NCI-H774 (cell line): ENCODE measurements at places on chromosomes 16 and 17.

DNA sequence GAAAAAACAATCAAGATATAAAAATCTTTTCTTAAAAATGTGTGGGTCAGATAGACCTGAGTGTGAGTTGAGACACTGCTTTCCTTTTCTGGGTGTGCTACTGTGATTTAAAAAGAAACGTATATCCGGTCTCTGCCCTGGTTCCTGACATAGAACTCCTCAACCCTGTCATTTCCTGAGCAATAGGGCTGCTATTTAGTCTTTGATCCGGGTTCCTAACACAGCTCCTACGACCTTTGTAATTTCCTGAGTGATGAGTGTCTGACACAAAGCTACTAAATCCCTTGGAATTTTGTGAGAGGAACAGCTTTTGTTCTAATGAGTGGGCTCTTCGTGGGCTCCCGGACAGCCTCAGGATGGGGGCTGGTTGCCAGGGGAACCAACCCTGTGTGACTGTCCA is 93.9 kb upstream of the FA2H start:
- no peak for DNase-seq

- DNase-seq: no peak
These were observed 6.8 kb upstream of the OR1E2 start for GRCh38 chr17:3440451-3440850.

- no peak for DNase-seq
These were observed 25.8 kb downstream of the LITAF start for GRCh38 chr16:11560701-11561453.

GRCh38 chr16:77336637-77337036 is 98.2 kb downstream of the ADAMTS18 start:
- DNase-seq: no peak

DNA sequence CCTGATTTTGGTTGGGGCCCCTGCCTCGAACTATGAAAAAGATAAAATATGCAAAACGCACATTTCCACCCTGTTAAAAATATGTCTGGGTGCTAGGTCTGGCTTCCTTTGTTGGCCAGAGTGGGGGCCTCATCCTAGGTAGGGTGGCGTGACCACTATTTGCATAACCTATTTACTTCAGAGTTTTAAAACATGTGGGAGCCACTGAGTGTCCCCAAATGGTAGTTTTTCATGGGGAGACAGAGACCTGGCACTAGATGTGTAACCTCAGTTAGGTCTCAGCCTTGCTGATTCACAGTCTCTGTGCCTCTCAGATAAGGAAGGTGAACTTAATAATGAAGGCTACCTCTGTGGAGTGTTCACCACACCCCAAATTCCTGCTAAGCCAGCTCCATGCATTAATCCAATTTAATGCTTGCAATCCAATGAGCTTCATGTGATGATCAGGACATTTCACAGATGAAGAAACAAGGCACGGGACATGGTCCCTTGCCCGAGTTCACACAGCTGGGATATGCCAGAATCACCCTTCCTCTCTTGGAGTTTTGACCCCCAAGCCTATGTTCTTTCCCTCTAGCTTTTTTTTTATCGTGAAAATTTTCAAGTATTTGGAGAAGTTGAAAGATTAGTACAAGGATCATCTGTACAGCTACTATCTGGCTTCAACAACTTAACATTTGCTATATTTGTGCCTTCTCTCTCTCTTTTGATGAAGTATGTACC is 103.4 kb downstream of the IRF8 start:
- DNase-seq: no peak

DNA sequence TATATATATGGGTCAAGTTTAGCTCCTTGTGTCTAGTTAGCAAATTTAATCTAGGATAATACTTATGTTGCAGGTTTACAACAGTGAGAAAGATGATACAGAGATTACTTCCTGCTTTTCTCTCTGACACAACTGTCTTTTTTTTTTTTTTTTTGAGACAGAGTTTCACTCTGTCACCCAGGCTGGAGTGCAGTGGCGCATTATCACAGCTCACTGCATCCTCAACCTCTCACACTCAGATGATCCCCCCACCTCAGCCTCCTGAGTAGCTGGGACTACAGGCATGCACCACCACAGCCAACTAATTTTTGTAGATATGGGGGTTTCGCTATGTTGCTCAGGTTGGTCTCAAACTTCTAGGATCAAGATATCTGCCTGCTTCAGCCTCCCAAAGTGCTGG is 706.9 kb upstream of the SOX9 start:
- DNase-seq: no peak

- DNase-seq: peak; percentile 62
These were observed 111.7 kb downstream of the MAP2K6 start for GRCh38 chr17:69525920-69526841.

DNA sequence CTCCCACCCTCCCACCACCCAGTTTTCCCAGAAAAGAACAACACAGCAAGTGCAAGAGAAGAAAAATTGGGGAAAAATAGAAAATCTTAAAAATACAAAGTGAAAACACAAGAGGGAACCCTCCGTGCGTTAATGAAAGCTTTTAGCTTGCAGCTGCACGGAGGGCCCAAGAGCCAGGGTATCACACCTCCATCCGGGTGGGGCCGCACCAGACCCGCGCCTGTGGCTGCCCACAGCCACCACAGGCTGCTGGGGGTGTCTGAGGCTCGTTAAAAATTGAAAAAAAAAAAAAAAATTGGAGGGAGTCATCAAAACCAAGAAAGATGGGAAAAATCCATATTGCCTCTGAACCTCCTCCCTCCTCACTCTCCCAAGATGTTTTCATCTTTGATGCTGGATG is 18.6 kb downstream of the ENGASE start:
- DNase-seq: no peak

DNA sequence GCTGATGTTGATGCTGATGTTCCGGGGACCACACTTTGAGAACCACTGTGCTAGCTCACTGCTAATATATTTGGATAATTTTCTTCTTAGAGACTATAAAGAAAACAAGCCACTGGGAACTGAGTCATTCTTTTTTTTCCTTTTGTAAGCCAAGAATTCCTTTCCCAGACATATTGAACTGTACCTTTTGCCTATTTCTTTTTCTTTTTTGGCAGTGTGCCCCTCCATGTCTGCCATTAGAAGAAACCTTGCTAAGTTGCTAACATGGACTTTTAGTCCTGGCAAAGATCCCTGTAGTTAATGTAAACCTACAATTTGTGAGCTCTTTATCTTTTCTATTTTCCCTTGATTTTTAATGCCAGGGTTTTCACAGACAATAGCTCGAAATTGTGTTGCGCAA is 17.3 kb upstream of the ERCC4 start:
- DNase-seq: no peak

DNA sequence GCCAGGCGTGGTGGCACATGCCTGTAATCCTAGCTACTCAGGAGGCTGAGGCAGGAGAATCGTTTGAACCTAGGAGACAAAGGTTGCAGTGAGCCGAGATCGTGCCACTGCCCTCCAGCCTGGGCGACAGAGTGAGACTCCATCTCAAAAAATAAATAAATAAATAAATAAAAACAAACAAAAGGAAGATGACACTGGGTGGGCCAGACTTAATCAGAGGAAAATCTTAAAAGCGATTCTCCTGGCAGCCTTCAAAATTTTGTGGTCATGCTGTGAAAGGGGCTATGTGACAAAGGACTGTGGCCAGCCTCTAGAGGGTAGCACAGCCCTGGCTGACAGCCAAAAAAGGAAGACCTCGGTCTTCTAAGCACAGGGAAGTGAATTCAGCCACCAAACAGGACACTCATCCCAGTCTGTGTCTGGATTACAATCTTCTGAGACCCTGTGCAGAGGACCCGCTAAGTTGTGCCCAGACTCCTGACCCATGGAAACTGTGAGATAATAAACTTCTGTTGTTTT is 391.1 kb downstream of the CNTNAP4 start:
- DNase-seq: no peak
